ENCODE measurements at places on chromosomes 4 and X. TPM values are rescaled to one million over a fixed set of nuclear protein-coding genes. Genes with fewer than 3 reads are reported as not detected.

TLR7 gene
- total RNA-seq, result 0.18 TPM

DNA sequence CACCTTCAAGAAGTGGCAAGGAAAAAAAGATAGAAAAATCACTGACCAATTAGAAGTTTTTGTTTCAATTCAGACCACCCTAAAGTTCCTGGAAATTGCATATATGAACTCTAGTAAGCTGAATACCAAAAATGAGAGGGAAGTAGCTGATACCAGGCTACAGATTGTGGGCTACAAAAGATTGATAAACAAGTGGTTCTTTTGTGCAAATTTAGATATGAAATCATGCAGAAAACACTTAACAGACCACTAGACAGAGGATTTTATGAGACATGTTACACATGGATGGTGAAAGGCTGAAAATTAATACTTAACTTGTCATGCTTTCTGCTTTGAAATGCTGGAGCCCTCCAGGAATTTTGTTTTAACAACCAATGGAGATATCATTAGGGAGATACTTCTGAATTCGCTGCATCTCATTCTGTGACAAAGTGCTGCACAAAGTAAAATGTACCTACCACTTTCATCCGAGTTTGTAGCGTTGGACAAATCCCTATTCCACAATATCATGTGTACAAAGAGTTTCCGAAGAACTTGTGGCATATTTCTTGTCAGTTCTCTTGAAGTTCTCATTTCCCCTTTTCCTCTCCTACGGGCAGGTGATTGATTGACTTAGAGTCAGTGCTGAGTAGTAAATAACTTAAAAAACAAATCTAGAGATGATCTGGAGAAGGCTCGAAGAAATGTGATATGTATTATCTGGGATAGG, 235.0 kb downstream of the PALLD start:
- no peaks in the 10 kb centered on the region for H3K4me1 ChIP-seq
- H3K4me3 ChIP-seq, result no peak overlapping the region
- no peak overlapping the region for H3K27ac ChIP-seq
- H3K27me3 ChIP-seq, result no peaks in the 10 kb centered on the region
- no peak for DNase-seq
- H3K36me3 ChIP-seq, result no peaks in the 10 kb centered on the region

CWH43 gene
- total RNA-seq, result not detected

GALNTL6 gene
- 0.42 TPM for total RNA-seq

DNA sequence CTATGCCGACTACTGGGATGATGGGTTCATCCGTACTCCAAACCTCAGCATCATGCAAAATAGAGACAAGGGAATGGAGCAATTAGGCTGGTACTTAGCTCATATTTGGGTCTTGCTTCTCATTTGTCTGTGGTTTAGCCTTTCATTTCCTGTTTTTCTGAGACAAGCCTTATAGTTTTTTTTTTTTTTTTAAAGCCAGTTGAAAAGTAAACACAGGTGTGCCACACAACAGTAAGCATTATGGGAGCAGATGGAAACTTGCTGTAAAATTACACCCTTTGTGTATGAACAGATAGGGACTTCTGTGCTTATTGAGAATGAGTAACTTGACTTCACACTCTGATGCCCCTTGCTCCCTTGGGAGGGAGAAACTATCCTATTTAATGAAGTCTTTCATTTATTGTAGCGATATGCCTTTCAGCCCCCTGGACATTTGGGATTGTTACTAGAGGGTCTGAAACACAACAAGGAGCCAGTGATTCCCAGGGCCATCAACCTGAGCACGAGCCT, 13.7 kb downstream of the RASSF6 start:
- H3K4me3 ChIP-seq, result no peak overlapping the region
- no peak for DNase-seq
- H3K36me3 ChIP-seq, result no peaks in the 10 kb centered on the region
- H3K27ac ChIP-seq, result no peak overlapping the region
- H3K27me3 ChIP-seq, result peaks cover 6% of the 10 kb centered on the region
- H3K4me1 ChIP-seq, result no peaks in the 10 kb centered on the region

EOLA2 gene
- 22.2 TPM for total RNA-seq

DNA sequence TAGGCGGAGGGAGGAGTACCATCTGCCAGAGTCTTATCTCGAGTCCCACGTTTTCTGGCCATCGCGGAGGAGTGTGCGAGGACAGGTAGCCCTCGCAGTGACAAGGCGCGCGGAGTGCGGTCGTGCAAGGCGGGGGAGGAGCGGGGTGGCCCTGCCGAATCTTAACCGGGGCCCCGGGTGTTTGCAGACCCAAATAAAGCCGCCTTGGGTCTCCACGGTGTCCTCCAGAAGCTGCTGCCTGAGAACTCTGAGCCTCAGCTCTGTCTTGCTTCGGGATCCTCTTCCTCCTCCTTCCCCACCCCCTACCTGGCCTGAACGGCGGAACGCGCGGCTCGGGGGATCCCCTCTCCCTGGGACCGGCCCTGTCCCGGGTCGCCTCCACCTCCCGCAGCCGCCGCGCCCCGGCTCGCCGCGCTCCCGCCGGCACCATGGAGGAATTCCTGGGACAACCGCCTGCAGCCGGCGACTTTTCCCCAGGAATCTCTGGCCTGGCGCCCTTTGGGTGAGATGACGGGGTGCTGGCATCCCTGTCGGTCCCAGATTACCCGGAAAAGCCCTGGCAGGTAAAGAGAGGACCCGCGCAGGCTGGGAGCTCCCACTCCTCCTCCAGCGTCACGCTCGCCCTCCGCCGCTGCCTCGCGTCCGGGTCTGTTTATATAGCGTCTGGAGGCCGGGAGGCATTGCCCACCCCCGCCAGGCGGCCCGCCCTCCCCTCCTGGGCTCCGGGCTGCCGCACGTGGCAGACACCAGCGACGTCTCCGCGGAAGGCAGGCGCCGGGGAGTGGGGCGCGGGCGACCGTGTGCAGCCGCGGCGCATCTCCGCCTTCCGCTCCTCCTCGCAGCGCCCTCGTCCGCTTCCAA, at the start of gene GALNTL6:
GALNTL6 (plus strand) TSS at position 740 of the 861 bp plus-strand sequence.
- peaks cover 28% of the 10 kb centered on the region for H3K27me3 ChIP-seq
- DNase-seq, result no peak

GSX2 gene
- not detected for total RNA-seq

GRCh38 chr4:101806914-101807313, 16.4 kb downstream of the BANK1 start:
- no peak overlapping the region for H3K27ac ChIP-seq
- no peak overlapping the region for H3K4me3 ChIP-seq
- no peak for DNase-seq

CFP gene
- total RNA-seq, result 14.5 TPM

DNA sequence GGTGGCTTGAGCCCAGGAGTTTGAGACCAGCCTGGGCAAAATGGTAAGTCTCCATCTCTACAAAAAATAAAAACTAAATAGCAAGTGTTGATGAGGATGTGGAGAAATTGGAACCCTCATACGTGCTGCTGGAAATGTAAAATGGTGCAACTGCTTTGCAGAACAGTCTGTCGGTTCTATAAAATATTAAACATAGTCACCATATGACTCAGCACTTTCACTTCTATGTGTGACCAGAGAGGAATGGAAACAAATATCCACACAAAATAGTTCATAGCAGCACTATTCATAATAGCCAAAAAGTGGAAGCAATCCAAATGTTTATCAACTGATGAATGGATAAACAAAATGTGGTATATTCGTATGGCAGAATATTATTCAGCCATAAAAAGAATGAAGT, 60.8 kb upstream of the FMR1 start:
- H3K4me3 ChIP-seq, result no peak overlapping the region
- H3K4me1 ChIP-seq, result no peaks in the 10 kb centered on the region
- H3K36me3 ChIP-seq, result no peaks in the 10 kb centered on the region
- peaks cover 1% of the 10 kb centered on the region for H3K27me3 ChIP-seq
- DNase-seq, result no peak

MAP7D2 gene
- 0.29 TPM for total RNA-seq

DNA sequence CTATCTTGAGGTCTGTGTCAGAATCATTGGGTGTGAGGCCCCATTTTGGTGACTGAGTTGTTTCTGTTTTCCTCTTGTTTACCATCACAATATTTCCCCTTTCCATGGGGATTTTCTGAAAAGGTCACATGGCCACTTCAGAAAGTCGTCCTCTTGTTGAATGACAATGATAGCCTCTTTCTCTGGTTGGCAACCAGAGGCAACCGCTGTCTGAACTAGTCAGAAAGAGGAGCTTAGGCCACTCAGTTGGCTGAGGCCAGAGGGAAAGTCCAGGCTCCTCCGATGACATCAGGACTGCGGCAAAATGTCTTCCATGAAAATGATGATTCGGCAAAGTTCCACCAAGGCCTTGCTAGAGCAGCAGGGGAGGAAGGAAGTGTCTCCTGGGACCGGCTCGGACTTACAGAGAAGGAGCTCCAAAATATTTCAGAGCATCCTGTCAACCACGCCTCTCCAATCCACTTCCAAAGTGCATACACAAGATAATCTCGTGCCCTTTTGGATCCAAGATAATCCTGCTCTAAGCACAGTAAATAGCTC, 19.1 kb upstream of the RBM47 start:
- H3K27me3 ChIP-seq, result no peaks in the 10 kb centered on the region
- DNase-seq, result peak; percentile 55
- no peak overlapping the region for H3K4me3 ChIP-seq
- H3K27ac ChIP-seq, result no peak overlapping the region
- no peaks in the 10 kb centered on the region for H3K4me1 ChIP-seq
- H3K36me3 ChIP-seq, result no peaks in the 10 kb centered on the region

SRPX gene
- total RNA-seq, result 45.8 TPM

PLK4 gene
- 1.4 TPM for total RNA-seq

- no peak for DNase-seq
- H3K36me3 ChIP-seq, result no peaks in the 10 kb centered on the region
- no peaks in the 10 kb centered on the region for H3K4me1 ChIP-seq
Measured at GRCh38 chr4:41725254-41725653, 23.3 kb downstream of the PHOX2B start.

GRCh38 chr4:182185491-182185890, 57.7 kb upstream of the TENM3 start:
- no peaks in the 10 kb centered on the region for H3K27me3 ChIP-seq
- H3K27ac ChIP-seq, result no peak overlapping the region
- H3K36me3 ChIP-seq, result no peaks in the 10 kb centered on the region
- DNase-seq, result no peak

AMBN gene
- not detected for total RNA-seq

SCRG1 gene
- 0.14 TPM for total RNA-seq

DNA sequence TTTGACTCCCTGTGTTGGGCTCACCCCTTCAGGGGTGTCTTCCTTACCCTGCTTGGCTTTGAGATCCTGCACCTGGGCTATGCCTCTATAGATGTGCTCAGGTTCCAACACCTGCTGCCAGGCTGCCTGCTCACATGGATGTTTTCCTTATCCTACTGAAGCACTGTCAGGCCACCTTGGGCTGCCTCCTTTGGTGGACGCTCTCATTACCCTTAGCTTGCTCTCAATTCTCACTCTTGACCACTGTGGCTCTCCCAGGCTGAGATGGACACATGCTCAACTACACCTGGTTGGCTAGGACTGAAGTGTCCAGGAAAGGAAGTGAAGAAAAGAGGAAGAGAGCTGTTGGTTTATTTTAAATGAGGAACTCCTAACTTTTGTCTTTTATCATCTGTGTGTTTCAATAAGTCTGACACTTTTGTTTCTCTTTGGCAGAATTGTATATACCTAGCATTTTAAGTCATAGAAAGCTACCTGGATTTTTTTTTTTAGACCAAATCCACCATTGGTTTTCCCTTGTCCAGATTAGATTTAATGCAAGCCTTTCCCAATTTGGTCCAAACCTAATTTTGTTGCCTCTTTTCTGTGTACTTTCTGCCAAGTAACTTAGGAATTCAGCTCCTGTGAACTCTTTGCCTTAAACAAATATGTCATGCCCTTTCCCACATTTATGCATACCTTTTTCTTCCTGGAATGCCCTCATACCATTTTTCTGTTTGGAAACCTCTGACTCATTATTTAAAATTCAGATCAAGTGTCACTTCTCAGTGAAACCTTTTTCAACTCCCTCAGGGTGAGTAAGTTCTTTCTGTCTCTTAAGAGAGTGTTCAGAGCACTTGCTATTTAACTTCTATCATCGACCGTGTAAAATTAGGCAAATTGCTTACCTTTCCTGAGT, 175.8 kb downstream of the GC start:
- H3K4me1 ChIP-seq, result no peaks in the 10 kb centered on the region
- H3K27me3 ChIP-seq, result no peaks in the 10 kb centered on the region
- no peak overlapping the region for H3K4me3 ChIP-seq

GRCh38 chrX:51459125-51459524, 37.3 kb downstream of the NUDT11 start:
- H3K4me3 ChIP-seq, result no peak overlapping the region
- H3K27ac ChIP-seq, result no peak overlapping the region
- H3K36me3 ChIP-seq, result no peaks in the 10 kb centered on the region
- H3K4me1 ChIP-seq, result no peaks in the 10 kb centered on the region
- peaks cover 7% of the 10 kb centered on the region for H3K27me3 ChIP-seq

DNA sequence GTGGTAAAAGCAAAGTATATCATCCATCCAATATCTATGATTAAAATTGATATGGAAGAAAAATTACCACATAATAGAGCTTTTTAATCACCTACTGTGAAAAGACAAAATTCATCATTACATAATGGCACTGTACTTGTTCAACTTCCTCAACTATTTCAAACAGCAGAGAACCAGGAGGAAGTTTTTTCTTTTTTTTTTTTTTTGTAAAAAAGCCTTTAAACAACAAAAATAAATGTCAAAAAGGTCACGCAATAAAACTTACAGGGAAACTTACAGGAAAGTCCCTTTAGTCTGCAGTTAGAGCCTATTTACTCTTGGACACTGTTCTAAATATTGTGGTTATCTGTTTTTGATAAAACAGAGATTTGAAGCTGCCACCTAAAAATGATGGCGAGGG, 4.8 kb downstream of the PDGFC start:
- no peak overlapping the region for H3K27ac ChIP-seq
- DNase-seq, result no peak
- H3K4me1 ChIP-seq, result peaks cover 7% of the 10 kb centered on the region
- no peaks in the 10 kb centered on the region for H3K36me3 ChIP-seq

MAGEB1 gene
- total RNA-seq, result not detected

DNA sequence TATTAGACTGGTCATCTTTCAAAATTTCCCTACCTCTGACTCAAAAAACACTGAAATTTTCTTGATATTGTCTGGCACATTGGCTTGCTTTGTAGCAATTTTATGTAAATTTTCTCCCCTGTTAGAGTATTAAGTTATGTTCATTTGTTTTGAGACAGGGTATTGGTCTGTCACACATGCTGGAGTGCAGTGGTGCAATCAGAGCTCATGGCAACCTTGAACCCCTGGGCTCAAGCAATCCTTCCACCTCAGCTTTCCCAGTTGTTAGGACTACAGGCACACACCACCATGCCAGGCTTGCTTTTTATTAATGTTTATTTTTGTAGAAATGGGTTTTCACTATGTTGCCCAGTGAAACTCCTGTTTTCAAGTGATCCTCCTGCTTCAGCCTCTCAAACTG, 17.5 kb downstream of the FABP2 start:
- no peak overlapping the region for H3K4me3 ChIP-seq
- no peak for DNase-seq
- H3K36me3 ChIP-seq, result no peaks in the 10 kb centered on the region
- H3K4me1 ChIP-seq, result peaks cover 2% of the 10 kb centered on the region
- H3K27me3 ChIP-seq, result no peaks in the 10 kb centered on the region
- no peak overlapping the region for H3K27ac ChIP-seq

GPC4 gene
- total RNA-seq, result 14.7 TPM

GRCh38 chr4:172709376-172709775, 459.2 kb upstream of the GALNT7 start:
- H3K36me3 ChIP-seq, result no peaks in the 10 kb centered on the region
- H3K27ac ChIP-seq, result no peak overlapping the region
- H3K4me3 ChIP-seq, result no peak overlapping the region
- no peaks in the 10 kb centered on the region for H3K27me3 ChIP-seq

Measured in adrenal gland (tissue), 19 donors.